ENCODE measurements at places on chromosomes 1 and 21.

GRCh38 chr1:91621907-91622306 is 121.3 kb downstream of the CDC7 start:
- no peak for DNase-seq

GRCh38 chr1:184033711-184034167 is 3.8 kb downstream of the COLGALT2 start:
- no peak for DNase-seq

DNA sequence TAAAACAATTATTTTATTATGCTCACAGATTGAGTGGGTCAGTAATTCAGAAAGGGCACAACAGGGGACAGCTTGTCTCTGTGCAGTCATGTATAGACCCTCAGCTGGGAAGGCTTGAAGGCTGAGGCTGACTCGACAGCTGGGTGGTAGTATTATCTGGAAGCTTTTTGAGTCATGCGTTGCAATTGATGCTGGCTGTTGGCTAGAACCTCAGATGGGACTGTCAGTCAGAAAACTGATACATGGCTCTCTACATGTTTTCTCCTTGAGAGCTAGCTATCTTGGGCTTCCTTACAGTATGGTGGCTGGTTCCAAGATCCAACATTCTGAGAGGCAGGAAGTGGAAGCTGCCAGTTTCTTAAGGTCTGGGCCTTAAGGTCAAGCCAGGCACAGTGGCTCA is 61.5 kb upstream of the SELENON start:
- no peak for DNase-seq

DNA sequence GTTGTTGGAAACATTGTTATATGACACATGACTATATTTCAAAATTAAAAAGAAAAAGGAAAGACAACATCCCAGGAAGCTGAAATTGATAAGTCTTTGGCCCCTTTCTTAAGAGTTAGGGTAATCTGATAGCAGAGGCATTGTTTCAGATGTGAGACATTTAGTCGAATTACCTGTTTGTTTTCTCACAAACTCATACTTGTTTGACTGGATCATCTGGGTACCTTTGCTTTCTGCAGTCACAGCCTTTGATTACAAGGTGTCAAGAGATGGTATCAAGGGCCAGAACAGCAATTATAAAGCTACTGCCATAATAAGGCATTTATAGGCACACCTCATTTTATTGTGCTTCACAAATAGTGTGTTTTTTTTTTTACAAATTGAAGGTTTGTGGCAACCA is 136.3 kb downstream of the DUSP10 start:
- no peak for DNase-seq

GRCh38 chr1:28147264-28148094 is 29.0 kb downstream of the PTAFR start:
- no peak for DNase-seq

GRCh38 chr1:215344539-215344938 is 222.6 kb upstream of the KCTD3 start:
- no peak for DNase-seq

GRCh38 chr1:84758968-84759491 is 68.8 kb upstream of the SSX2IP start:
- DNase-seq = no peak

- DNase-seq = peak; percentile 93
Observed at GRCh38 chr1:205438213-205439158, 16.6 kb upstream of the LEMD1 start.

- DNase-seq = no peak
Observed at GRCh38 chr1:85611425-85611824, 30.9 kb downstream of the CCN1 start.

- no peak for DNase-seq
Observed at GRCh38 chr1:7207875-7208646, 422.8 kb downstream of the CAMTA1 start.

- no peak for DNase-seq
Observed at GRCh38 chr1:97759078-97759477, 161.8 kb downstream of the DPYD start.

DNA sequence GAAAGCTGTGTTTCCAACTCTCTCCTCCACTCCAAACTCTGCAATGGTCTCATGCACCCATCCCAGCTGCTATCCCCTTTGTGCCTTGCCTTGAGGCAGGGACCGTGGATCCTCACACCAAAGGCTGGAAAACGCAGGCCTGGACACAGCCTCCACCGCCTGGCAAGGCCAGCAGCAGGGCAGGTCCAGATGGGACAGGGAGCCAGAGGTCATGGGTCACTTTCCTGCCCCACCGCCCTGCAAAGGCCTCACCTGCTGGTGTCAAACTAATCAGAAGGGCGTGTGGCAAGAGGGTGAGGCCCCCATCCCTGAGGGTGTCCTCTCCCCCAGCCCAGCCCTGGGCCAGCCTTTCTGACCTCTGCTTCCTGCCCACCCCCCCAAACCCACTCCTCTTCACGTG is 106.3 kb downstream of the PAX7 start:
- DNase-seq = no peak

Measured in lower leg skin (tissue), 4 donors.